ENCODE measurements at places on chromosomes 3 and 15.

DNA sequence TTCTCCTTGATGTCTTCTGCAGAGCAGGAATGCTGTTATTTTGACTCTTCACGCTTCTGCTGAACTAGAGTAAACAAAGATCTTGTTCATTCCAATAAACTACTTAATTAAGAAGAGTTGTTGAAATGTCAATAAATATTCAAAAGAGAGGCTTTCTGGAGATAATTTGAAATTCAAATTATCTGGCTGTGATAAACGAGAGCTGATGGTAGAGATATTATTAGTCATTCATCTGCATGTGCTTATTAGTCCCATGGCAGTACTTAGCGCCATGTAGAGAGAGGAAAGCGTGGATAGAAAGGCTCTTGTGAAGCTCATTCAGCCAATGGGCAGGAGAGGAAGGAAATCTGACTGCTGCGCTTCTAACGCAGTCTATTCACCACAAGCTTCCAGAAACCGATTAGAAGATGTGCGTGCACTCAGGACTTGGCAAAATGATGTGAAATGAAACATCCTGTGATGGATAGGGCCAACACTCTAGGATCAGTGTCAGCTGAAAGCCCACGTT, 251.1 kb downstream of the GABRB3 start:
- DNase-seq: no peak

DNA sequence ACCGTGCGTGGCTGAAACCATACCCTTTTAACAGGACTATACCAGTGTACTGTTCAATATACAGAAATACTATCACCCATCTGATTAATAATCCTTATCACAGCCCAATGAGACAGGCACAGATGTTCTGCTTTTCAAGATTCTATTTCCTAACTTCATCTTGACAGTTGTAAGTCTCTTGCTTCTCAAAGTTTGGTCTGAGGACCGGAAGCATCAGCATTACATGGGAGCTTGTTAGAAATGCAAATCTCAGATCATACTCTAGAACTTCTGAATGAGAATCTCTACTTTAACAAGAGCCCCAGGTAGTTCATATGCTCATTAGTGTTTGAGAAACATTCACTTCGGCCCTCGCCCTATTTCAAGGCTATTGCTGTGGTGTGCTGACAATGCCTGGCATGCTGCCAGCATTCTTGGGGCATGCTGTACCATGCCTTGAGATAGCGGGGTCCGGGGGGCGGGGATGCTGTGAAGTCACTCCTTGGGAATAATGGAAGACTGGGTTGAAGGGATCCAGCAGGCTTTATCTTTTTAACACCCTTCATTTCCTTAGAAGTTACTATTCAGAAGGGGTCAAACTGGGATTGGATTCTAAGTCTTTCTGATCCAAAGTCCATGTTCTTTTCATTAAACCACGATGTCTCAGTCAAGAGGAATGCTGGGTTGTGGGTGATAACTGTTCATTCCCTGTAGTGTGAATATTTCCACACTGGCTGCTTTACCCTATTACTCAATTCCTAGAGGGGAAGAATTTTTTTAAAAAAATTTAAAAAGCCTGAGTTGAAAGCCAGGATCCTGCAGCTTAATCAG, 194.7 kb downstream of the LPP start:
- DNase-seq: peak; percentile 99

- no peak for DNase-seq
These were observed 214.2 kb downstream of the FEZF2 start for GRCh38 chr3:62159056-62159708.

DNA sequence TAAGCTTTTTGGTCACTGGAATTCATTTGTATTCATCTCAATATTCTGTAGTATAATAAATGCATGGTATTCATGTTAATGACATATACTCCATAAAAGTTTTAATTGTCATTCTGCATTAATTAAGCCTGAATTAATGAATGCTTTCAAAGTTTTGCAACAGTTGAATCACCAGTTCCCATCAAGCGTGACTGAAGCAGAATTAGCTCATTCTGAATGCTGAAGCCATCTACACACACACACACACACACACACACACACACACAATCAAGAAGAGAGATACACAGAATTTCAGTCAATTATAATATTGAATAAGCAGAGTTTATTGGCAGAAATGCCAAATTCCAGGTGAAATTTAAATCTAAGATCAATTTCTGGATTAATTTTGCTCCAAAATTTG, 252.1 kb upstream of the KCNMB2 start:
- no peak for DNase-seq

DNA sequence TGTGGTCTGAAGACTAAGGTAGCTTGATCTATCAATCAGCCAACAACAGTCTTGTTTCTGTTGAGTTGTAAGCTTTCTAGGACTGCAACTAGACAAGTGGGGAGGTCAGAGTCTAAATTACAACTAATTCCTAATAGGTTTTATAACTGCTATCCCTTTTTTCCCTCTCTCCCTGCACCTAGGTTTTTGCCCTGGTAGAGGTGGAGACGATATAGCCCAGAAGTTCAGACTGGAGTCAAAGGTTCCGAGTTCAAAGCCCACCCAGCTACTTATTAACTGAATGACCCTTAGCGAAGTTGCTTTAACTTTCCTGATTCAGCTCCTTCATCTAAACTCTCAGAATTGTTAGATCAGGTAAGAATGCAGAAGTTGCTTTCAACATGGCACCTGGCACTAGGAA, 100.6 kb downstream of the IGF2BP2 start:
- no peak for DNase-seq

GRCh38 chr3:146709969-146710368, 104.8 kb upstream of the PLSCR5 start:
- no peak for DNase-seq

- peak; percentile 46 for DNase-seq
These were observed 228.8 kb upstream of the BHLHE40 start for GRCh38 chr3:4750306-4750968.

DNA sequence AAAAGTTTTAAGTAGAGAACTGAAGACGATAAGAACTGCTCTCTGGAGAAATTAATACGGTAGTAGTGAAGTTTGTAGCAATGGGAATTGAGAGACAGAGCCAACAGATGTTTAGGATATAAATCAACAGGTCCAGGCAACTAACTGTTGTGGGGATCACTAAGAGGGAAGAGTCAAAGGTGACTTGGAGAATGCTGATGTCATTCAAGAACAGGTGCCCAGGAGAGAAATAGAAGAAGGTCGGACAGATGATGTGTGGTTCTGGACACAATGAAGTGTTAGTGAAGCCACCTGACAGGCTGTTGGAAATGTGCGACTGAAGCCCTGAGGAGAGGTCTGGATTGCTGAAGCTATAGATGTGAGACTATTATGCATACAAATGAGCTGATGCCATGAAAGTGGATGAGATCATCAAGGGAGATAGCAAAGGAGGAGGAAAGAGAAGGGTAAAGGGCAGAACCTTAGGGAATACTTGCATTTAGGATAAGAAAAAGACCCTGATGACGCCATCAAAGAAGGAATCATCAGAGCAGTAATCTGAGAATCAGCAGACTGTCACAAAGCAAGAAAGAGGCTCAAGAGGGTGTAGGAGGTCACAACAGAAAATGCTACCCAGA, 183.7 kb downstream of the FRMD5 start:
- DNase-seq: no peak

DNA sequence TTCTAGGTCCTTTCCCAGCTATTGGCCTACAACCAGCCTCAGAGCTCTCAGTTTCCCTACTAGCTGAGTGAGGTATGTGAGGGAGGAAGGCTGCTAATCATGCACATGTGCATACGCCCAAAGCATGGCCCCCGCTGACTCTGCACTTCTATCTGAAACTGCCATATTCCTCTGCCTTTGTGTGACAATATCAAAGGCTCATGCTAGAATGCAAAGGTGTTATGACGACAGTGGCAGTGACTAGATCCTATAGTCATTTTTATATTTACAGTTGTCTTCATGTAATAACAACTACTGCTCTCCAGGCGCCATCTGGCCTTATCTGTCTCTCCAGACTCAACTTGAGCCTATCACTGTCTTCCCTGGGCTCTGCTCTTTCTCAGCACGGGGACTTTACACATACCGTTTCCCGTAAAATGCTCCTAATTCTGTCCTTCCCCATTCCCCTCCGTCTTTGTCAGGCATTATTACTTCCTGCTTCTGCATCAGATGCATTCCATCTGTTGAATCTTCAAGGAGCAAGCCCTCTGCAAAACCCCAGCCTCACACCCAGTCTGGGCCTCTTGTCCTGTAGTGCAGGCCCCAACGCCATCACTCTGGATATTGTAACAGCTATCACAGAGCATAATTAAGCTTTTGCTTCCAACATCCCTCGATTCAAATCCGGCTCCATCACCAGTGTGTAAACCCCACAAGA, 102.5 kb downstream of the PDCD6IP start:
- no peak for DNase-seq

DNA sequence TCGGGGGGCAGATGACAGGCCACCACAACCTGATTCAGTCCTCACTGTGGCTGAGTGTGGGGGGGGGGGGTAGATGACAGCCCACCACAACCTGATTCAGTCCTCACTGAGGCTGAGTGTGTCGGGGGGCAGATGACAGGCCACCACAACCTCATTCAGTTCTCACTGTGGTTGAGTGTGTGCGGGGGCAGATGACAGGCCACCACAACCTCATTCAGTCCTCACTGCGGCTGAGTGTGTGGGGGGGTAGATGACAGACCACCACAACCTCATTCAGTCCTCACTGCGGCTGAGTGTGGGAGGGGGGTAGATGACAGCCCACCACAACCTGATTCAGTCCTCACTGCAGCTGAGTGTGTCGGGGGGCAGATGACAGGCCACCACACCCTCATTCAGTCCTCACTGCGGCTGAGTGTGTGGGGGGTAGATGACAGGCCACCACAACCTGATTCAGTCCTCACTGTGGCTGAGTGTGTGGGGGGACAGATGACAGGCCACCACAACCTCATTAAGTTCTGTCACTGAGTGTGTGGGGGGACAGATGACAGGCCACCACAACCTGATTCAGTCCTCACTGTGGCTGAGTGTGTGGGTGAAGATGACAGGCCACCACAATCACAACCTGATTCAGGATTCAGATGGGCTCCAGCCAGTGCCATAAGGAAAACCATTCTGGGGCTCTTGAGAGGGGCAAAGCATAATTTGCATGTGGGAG, 16.9 kb downstream of the ZNF717 start:
- DNase-seq: no peak

DNA sequence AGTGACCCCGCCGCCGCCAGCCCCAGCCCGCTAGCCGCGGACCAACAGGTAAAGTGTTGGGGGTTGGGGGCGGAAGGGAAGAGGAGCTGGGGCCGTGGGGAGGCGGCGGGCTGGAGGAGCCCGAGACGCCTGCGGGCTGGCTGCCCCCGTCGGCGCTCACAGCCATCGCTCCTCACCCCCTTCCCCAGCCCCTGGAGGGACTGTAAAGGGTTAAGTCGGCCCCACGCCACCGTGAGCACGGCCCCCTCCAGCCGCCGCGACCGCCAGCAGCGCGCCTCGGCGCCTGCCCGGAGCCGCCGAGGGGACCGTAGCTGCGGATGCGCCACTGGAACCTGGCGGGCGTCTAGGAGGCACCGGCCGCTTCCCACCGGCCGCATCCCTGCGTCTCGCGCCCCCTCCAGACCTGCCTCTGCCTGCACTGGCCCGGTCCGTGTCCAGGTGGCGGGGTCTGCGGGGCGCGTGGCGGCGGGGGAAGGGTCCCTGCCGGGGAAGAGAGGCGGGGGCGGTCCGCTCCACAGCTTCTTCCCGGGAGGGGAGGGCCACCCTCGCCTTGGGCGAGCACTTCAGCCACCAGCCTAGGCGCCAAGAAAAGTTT, 522 bp downstream of the MED12L start:
- DNase-seq: no peak

GRCh38 chr15:33209575-33210481, 15.3 kb upstream of the FMN1 start:
- DNase-seq: no peak

- DNase-seq: peak; percentile 59
These were observed 41.4 kb upstream of the FLNB start for GRCh38 chr3:57966829-57967228.

- no peak for DNase-seq
These were observed 760.4 kb downstream of the ZPLD1 start for GRCh38 chr3:103195216-103195615.

DNA sequence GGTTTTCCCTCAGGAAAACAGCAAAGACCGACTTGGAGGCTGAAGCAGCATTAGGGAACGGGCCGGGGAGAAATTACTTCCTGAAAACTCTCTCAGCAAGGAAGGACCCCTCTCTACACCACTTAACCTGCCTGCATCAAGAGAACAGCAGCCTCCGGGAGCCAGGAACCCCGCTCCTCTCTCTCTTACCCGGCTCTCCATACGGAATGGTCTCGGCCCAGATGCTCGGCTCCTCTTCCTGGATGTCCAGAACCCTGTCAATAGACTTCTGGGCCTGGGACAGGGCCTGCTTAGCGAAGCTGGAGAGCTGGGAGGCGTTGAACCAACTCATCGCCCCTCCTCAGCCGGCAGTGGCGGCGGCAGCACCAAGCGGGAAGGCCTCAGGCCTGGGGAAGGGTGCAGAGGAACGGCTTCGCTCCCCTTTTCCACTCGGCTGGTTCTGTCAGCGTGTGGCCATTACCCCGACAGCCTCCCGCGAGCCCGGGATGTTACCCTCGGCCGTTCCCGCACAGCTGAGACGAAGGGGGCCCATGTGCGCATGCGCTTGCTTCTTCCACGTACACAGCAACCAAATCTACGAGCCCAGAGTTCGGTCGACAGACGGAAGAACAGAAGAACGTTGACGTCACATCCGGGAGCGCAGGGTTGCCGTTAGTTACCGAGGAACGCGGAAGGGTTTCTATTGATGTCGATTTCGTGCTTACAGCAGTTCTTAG, at the start of gene TMF1:
Gene TMF1 (minus strand): TSS at position 578 of the 716 bp plus-strand sequence. CDS start 247 bp downstream, at position 331.
- peak; percentile 99 for DNase-seq

DNA sequence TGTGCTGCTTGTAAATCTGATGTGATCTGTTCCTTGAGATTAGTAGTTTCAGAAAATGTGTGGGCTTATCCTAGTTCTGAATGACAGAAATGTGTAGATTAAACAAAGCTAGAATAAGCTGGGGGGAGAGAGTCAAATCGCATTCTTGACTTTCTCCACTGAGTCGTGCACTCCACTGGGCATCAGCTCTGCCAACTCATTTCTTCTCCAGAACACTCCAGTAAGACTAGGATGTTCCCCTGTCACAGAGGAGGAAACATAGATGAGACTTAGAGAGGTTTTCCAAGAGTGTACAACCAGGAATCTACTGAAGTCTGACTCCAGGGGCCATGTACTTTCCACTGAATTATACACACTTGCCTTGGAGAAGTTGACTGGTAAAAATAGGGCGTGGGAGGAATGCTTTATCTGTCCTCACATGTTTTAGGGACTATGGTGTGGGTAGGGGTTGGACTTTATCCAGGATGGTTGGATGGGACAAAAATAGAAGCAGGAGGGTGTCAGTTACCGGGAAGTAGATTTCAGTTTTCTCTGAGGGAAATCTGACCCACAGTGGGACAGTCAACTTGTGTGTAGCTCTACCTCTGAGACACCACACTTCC, 298.2 kb downstream of the UBE2E2 start:
- peak; percentile 37 for DNase-seq

- no peak for DNase-seq
These were observed 26.0 kb downstream of the PLA2G4F start for GRCh38 chr15:42130246-42130986.
